NCI-H1105 (cell line): ENCODE measurements at places on chromosomes 6 and 20.

DNA sequence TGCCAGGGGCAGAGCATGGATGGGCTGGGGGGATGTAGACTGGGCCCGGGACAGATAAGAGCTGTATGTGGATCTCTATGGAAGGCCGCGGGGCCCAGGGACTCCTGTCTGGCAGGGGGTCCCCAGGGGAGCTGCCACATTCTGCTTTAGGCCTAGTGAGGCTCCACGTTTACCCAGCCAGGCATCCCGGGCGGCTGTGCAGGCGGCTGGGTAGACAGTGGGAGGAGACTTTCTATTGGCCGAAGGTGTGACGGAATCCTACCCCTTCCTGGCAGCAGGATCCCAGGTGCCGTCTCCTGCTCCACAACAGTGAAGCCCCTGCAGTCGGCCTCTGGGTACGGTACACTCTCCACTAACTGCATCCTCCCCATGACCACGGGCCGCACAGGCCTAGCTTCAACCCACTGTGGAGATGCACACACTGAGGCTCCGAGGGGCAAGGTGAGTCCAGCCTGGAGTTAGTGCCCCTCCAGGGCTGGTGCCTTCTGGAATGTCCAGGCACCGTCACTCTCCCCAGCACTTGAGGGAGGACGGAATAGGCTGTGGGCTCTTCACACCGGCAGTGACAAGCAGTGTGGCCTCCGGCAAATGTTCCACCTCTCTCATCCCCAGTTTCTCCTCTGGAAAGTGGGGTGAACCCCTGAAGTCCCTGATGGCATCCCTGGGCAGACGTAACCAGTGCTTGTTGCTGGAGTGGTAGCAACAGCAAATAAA lies 36.8 kb upstream of the ZBP1 start:
- no peak for DNase-seq

DNA sequence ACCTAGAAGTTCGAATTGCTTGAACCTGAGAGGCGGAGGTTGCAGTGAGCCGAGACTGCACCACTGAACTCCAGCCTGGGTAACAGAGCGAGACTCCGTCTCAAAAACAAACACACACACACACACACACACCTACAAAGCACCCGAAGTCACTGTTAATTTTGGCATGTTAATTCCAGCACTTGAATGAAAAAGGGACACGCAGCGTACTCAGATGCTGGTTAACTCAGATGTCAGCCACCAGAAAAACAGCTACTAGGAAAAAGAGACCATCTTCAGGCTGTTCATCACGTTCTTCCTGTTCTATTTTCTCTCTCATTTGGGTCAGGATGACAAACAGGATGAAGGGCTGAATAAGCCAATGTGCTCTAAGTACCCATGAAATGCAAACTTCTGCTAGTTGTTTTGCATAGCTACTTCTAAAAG lies 46.9 kb downstream of the BLOC1S5 start:
- DNase-seq: no peak

DNA sequence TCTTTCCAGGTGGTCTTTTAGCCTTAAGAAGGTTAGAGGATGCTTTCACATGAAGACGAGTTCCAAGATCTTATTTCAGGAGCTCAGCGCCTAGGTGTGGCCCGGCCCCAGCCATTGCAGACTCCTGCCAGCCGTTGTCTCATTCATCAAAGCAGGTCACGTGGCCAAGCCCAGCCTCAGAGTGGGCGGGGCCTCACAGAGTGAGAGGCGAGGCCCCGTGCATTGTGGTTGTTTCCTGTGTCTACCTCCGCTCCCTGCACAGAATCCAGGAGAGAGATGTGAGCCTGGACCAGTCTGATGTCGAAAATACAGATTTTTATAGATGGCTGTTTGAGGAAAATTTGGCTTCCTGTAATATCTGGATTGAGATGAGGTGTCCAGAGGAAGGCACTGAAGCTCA lies 49.2 kb upstream of the CST5 start:
- DNase-seq: no peak

- DNase-seq: no peak
Observed at GRCh38 chr20:37397076-37397953, 51.4 kb downstream of the SRC start.

DNA sequence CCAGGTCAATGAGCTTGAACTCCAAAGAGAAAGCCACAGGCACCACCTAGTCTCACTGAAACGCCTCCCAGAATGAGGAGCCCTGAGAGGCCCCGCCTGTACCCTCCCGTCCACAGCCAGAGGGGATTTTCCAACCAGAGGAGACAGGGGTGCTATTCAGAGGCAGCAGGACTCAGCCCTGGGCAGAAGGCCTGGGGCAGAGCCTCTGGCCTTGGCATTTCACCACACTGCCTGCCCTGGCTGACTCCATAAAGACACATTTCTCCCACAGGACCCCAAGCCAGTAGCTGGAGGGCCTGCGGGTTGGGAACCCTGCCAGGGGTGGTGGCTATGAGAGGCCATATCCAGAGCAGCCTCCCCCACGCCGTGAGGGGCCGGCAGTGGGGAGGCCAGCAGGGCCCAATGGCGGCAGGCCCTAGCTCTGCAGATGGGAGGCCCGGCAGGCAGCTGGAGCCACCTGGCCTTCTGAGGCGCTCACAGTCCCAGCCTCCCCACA lies 159.3 kb downstream of the PREX1 start:
- no peak for DNase-seq

DNA sequence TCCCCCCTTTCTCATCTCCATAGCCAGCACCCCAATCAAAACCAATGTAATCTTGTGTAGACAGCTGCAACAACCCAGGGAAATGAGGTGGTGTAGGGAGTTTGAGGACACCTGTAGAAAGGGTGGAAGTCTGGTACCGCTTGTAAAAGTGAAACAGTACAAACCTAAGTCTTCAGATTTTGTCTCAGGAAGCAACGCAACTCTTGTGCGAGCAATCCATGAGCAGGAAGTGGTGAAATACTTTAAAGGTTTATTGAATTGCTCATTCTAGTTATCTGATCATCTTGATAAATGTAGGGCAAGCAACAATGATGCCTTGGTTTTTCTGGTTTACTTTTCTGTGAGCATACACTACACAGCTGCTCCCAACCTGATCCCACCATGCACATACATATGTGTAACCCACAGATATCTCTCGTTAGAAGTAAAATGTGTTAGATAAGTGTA lies 71.1 kb upstream of the THEMIS start:
- no peak for DNase-seq

DNA sequence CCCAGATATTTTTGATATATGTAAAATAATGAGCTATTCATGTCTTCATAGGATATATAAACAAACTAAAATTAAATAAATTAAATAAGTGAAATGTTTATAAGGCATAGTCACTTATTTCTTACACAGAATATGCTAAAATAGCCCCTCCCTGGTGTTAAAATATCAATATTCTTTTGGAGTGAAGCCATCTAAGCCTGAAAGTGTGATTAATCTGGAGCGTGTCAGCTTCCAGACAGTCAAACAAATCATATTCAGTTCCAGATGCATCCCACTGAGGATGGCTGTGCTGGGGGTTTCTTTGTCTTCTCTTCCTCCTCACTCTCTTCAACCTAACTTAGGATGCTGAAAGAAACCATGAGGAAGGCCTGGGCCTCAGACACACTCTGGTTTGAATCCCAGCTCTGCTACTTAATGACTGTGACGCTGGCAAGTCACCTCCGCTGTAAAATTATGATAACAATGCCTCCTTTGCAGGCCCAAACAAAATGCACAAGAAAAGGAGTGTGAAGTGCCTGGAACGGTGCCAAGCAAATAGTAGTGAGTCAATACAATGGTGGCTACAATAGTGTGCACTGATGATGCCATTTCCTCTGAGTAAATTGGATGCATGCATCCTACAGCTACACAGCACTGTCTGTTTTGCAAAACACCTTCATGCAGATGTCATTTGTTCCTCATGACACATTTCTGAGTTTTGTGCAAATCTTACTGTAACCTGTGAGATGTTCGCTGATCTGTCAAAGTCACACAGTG lies 161.4 kb downstream of the FOXC1 start:
- DNase-seq: peak; percentile 70
